Ureter (tissue), 1 donor: ENCODE measurements at places on chromosomes 7 and 10. TPM values are rescaled to one million over a fixed set of nuclear protein-coding genes. Genes with fewer than 3 reads are reported as not detected.

Gene EN2
- not detected for total RNA-seq

Gene YAE1
- total RNA-seq = 24.8 TPM

Gene NRBF2
- 14.6 TPM for total RNA-seq

Gene STEAP4
- total RNA-seq = 105 TPM

Gene GRID1
- 2.7 TPM for total RNA-seq

Gene SPDYE1
- total RNA-seq = not detected

- DNase-seq = no peak
Measured at GRCh38 chr10:92572362-92573090, 1.4 kb downstream of the IDE start.

DNA sequence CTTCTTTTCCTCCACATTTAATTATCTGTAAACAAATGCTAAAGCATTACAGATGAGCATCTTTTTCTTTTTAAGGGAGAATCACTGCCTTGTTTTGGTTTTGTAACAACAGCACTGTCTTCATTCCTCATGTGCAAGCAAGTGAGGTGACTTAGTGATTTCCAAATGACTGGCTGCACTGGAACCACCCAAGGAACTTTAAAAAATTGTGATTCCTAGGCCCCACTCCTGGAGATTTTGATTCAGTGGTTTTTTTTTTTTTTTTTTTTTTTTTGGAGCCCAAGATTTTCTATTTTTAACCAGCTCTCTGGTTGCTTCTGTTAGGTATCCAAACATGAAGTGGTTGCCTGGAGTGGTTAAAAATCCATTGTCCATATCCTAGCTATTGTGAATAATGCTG lies 176.2 kb downstream of the LRMDA start:
- no peak for DNase-seq

GRCh38 chr10:77879065-77879464 lies 47.5 kb downstream of the DLG5 start:
- no peak for DNase-seq

GRCh38 chr10:19204246-19204917 lies 155.8 kb downstream of the MALRD1 start:
- DNase-seq = no peak

DNA sequence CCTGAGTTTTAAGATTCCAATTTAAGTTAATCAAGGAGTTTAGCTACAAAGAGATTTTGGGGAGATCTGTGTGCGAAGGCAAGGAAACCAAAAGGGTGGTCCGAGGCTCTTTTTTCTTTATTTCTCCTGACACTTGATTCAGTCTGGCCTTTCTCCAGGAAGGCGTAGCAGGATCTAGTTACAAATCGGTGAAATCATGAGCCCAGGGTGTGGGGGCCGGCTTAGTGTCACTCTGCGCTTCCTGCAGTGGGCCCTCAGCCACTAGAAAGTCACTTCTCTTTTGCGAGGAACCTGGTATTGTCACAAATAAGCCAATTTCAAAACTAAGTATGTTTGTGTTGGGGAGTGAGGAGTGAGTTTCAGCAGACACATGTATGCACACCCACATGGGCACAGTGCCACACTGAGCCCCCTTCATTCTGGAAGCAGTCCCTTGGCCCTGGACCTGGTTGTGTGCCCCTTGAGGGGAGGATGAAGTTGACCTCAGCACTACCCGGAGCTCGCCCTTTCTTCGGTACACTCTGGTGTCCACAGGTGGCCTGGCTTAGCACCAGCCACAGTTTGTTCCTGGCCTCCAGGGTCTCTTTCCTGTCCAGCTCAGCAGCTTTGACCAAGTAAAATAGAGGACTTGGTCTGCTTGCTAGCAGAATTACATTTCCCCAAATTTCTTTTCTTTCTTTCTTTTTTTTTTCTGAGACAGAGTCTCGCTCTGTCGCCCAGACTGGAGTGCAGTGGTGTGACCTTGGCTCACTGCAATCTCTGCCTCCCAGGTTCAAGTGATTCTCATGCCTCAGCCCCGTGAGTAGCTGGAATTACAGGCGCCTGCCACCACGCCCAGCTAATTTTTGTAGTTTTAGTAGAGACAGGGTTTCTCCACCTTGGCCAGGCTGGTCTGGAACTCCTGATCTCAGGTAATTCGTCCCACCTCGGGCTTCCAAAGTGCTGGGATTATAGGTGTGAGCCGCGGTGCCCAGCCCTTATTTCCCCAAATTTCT lies 84.0 kb upstream of the BTBD16 start:
- DNase-seq = no peak

DNA sequence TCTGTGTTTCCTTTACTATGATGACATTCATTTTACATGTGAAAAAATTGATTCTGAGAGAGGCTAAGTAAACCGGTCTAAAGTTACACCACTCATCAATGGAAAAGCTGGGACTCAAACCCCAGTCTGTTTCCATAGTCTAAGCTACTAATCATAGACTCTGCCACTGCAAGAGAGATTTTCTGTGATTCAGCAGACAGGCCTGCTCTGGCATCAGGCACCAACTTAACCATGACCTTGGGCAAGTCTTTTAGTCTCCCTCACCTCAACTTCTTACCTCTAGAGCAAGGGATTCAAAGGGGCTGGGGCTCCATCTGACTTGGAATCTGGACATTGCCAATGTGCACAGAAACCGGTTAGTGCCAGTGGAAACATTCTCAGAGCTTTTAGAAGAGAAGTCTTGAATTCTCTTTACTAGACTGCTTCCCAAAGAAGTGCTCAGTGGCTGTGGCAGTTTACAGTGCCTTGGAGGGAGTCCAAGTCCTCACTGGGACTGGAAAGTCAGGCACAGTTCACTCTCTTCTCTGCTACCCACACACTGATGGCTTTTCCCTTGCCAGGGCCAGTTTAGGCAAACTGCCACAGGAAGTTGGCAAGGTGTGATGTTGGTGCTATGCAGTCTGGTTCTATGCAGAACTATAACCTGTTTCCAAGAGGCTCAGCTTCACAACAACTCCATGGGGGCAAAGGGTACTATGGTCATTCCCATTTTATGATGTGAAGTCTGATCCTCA lies 4.5 kb upstream of the BLNK start:
- peak; percentile 75 for DNase-seq

DNA sequence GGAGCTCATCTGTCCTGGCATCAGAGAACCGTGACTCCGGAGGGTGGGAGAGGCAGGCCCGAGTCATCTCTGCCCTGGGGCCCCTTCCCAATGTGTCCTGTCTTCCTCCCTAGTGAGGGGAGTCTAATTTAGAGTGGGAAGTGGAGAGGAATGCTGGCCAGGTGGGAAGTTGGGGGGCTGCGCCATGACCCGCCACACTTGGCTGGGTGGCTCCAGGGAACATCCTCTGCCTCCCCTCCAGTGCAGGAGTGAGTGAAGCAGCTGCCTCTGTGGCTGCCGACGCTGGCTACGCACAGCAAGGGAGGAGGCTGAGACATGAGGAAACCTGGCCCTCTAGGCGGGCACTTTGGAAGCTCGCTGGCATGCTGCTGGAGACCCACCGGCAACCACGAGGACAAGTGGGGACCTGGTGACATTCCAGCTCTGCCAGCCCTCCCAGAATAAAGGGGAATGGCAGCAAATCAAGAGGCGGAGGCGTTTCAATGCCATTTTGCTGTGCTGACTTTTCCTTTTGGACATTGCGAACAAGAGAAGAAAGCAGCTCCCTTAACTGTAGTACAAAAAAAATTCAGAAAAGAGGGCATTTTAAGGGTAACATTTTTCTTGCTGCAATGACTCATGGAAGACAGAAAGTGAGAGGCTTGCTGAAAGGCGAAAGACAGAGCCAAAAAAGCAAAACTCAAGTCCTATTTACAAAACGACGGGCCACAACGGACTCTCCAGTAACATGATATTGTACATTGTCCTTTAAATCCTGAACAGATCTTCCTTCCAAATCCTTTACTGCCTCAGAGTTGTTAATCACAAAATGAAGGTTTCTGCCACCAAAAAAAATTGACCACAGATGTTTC lies 121.2 kb upstream of the PITRM1 start:
- DNase-seq = no peak

- no peak for DNase-seq
Measured at GRCh38 chr7:53437336-53437735, 401.9 kb downstream of the POM121L12 start.

DNA sequence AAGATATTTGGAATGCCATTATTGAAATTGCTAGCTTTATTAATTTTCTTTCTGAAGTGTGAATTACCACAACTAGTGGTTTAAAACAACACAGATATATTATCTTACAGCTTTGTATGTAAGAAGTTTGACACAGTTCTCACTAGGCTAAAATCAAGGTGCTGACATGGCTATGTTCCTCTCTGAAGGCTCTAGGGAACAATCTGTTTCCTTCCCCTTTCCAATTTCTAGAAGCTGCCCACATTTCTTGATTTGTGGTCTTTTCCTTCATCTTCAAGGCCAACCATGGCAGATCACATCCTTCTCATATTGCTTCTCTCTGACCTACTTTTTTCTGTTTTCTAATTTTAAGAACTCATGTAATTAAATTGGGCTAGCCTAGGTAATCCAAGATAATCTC lies 43.3 kb upstream of the SLC26A3 start:
- DNase-seq = no peak

DNA sequence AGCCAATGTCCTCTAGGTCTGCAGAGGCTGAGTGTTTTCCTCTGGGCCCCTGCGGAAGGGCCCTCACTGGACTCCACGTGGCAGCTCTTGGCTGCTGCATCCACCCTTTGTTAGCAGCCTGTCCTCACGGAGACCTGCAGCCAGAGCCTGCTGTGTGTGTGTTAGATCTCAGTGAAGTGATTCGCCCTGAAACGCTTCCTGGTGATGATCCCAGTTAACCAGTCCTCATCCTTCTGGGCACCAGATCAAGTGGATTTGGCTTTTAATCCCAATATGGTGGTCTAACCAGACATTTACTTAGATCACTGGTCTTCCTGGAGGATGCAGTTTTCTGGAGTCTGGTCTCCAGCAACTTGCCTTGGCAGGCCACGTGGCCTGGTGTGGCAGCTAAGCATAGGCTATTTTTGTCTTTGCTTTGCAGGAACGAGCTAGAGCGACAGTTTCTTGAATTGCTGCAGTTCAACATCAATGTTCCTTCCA lies 39.5 kb upstream of the GJD4 start:
- DNase-seq = no peak

DNA sequence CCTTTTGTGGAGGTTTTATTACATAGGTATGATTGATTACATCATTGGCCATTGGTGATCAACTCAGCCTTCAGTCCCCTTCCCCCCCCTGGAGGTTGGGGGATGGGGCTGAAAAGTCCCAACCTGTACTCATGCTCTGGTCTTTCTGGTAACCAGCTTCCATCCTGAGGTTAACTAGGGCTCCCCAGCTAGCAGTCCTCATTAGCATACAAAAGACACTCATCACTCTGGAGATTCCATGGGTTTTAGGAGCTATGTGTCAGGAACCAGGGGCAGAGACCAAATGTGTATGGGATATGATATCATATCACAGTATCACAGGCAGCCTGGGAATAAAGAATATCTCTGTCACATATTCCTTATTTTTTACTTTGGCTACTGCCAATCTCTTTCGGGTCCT lies 13.6 kb downstream of the CCSER2 start:
- no peak for DNase-seq

DNA sequence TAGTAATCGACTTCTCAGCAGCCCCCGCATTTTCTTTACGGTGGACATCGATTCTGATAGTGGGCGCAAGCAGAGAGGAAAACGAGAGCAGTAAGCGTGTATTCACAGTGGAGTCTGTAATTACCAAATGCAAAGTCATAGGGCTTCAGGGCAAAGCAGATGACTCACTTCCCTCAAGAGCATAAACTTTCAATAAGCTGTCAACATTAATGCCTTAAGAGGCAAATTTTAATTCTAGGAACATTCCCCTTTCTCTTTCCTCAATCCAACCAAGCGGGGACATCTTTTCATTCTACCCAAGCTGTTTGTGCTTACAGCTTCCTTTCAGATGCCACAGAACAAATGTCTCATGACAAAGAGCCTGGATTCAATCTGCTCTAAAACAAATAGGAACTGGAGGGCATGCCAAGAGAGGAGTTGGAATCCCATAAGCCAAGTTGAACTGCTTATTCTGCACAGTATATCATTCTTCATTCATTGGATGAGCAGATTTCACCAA lies 48.6 kb downstream of the MALSU1 start:
- no peak for DNase-seq

DNA sequence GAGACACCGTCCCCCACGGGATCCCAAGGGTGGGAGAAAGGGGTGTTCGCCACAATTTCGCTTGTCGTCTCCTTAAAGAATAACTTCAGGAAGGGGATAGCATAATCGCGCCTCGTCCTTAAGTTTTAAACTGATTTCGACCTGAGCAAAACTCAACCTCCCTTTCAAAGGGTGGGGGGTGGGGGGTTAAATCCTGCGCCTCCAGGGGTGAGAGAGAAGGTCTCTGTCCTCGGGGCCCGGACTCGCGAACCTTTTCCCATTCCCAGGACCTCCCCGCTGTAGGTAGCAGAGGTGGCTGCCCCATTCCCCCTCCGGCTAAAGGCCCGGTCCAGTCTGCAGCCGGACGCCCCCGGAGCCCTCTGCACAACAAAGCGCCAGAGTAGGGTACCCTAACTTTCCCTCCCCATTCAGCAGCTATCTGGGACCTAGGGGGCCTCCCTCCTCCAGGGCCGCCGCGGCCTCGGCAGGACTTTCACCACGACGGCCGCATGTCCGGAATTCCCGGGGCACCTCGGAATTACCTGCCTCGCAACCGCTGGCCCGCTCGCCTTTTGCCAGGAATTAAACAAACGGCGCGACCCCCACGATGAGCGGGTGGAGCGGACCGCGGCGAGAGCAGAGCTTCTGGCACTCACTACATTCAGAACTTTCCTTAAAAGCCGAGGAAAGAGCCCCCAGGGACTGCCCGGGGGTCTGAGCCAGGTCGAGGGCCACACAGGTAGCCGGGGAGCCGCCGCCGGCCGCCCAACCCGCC lies 1.7 kb downstream of the CDK6 start:
- DNase-seq = peak; percentile 44

DNA sequence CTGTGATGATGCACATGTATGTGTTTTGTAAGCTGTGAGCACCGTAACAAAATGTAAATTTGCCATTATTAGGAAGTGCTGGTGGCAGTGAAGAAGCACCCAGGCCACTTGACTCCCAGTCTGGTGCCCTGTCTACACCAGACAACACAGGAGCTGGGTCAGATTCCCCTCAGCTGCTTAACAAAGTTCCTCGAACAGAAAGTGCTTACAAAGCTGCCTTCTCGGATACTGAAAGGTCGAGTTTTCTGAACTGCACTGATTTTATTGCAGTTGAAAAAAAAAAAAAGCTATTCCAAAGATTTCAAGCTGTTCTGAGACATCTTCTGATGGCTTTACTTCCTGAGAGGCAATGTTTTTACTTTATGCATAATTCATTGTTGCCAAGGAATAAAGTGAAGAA lies 71.1 kb downstream of the ATAD1 start:
- no peak for DNase-seq

- DNase-seq = no peak
Measured at GRCh38 chr7:156604311-156604710, 36.3 kb upstream of the RNF32 start.

GRCh38 chr10:57925045-57925444 lies 342.6 kb downstream of the IPMK start:
- no peak for DNase-seq

DNA sequence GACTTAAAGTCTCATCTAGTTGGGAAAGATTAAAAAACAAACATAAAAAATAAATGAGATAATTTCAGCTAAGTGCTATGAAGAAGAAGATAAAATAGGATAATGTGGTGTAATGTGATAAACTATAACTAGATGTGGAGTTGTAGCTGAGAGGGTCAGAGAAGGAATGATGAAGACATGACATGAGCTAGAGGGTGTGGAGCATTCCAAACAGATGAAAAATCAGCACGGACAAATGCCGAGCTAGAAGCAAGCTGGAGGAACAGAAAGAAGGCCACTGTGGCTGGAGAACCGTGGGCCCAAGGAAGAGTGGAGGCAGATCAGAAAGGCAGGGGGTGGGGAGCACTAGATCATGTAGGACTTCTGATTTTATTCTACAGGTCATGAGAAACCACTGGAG lies 70.6 kb downstream of the CDK6 start:
- DNase-seq = no peak
